ENCODE measurements at places on chromosomes 11 and 22.

- DNase-seq: peak; percentile 93
- H3K36me3 ChIP-seq: peaks cover 3% of the 10 kb centered on the region
- peak overlapping the region; percentile 87 for H3K4me3 ChIP-seq
- peak overlapping the region; percentile 99 for H3K27ac ChIP-seq
- no peaks in the 10 kb centered on the region for H3K27me3 ChIP-seq
- H3K4me1 ChIP-seq: peaks cover 60% of the 10 kb centered on the region
These were observed 94.1 kb downstream of the SWAP70 start for GRCh38 chr11:9757809-9758636.

DNA sequence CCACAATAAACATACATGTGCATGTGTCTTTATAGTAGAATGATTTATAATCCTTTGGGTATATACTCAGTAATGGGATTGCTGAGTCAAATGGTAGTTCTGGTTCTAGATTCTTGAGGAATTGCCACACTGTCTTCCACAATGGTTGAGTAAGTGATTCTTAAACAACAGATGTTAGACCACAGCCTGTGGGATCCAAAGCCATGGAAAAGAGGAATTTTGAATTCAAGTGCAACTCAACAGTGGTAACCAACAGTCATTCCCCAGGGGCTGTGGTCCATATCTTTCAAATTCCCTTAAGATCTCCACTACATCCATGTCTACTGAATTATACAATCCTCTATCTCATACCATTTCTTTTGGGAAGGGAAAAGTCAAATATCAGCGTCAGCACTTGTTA, 321.5 kb downstream of the LARGE1 start:
- H3K4me3 ChIP-seq: no peak overlapping the region
- peaks cover 17% of the 10 kb centered on the region for H3K36me3 ChIP-seq
- DNase-seq: no peak
- H3K4me1 ChIP-seq: no peaks in the 10 kb centered on the region
- peaks cover 2% of the 10 kb centered on the region for H3K27me3 ChIP-seq

- no peak for DNase-seq
- no peaks in the 10 kb centered on the region for H3K4me1 ChIP-seq
- peaks cover 9% of the 10 kb centered on the region for H3K27me3 ChIP-seq
- H3K4me3 ChIP-seq: no peak overlapping the region
- no peaks in the 10 kb centered on the region for H3K36me3 ChIP-seq
These were observed 114.2 kb upstream of the NAV2 start for GRCh38 chr11:19598456-19598855.

GRCh38 chr22:49853981-49854831, 562 bp downstream of the ZBED4 start:
- DNase-seq: no peak
- H3K27ac ChIP-seq: peak overlapping the region; percentile 85
- H3K27me3 ChIP-seq: peaks cover 12% of the 10 kb centered on the region
- H3K4me1 ChIP-seq: peaks cover 22% of the 10 kb centered on the region
- peaks cover 3% of the 10 kb centered on the region for H3K36me3 ChIP-seq
- peak overlapping the region; percentile 97 for H3K4me3 ChIP-seq

DNA sequence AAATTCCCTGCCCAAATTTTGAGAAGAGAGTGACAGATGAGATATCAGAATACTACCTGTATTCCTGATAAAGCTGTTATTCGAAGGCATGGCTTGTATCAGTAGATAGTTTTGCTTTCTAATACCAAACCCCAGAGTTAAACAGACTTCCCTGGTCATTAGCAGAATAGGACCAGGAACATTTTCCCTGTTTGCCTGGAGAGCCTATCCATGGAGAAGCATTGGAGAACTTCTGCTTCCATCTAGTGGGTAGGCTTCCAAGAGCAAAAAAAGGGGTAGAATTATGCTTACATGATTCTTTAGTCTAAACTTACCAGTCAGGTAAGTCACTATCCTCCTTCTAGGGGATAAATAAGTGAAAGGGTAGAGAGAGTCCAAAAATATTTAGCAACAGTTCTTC, 14.2 kb downstream of the PDE3B start:
- H3K4me3 ChIP-seq: no peak overlapping the region
- peaks cover 6% of the 10 kb centered on the region for H3K36me3 ChIP-seq
- DNase-seq: no peak
- H3K4me1 ChIP-seq: no peaks in the 10 kb centered on the region
- no peak overlapping the region for H3K27ac ChIP-seq

DNA sequence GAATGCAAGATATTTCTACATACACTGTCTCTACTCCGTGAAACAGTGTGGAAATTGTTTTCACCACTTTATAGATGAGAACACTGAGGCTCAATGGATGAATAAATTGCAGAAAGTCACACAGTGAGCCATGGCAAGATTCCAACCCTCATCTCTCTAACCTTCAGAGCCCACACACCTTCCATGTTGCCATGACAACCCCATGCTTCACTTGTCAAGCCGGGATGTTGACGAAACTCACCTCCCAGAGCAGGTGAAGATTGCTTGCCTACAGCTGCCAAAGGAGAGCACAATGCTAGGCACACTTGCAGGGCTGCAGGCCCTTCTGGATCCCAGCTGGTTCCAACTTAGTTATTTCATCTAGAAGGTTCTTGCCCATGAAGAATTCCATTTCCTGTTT, 71.4 kb upstream of the SEZ6L start:
- no peak for DNase-seq
- no peak overlapping the region for H3K27ac ChIP-seq
- H3K36me3 ChIP-seq: no peaks in the 10 kb centered on the region
- no peak overlapping the region for H3K4me3 ChIP-seq
- peaks cover 6% of the 10 kb centered on the region for H3K27me3 ChIP-seq
- no peaks in the 10 kb centered on the region for H3K4me1 ChIP-seq

GRCh38 chr11:119125821-119126220, 4.4 kb downstream of the HINFP start:
- H3K4me1 ChIP-seq: peaks cover 18% of the 10 kb centered on the region
- H3K4me3 ChIP-seq: no peak overlapping the region
- H3K36me3 ChIP-seq: peaks cover 4% of the 10 kb centered on the region
- H3K27me3 ChIP-seq: no peaks in the 10 kb centered on the region

GRCh38 chr11:104968355-104968855, at the start of gene CASP4:
CASP4 (minus strand) TSS chr11:104968574; CDS start chr11:104968525, 49 bp downstream.
- peak; percentile 13 for DNase-seq
- H3K27ac ChIP-seq: peak within 1 kb of the TSS; percentile 99
- peaks cover 17% of the 10 kb centered on the region for H3K36me3 ChIP-seq

GRCh38 chr11:63639199-63639832, 25.1 kb upstream of the PLAAT3 start:
- peaks cover 3% of the 10 kb centered on the region for H3K4me1 ChIP-seq
- peaks cover 10% of the 10 kb centered on the region for H3K36me3 ChIP-seq
- no peaks in the 10 kb centered on the region for H3K27me3 ChIP-seq
- H3K4me3 ChIP-seq: no peak overlapping the region
- DNase-seq: no peak
- peak overlapping the region; percentile 18 for H3K27ac ChIP-seq

DNA sequence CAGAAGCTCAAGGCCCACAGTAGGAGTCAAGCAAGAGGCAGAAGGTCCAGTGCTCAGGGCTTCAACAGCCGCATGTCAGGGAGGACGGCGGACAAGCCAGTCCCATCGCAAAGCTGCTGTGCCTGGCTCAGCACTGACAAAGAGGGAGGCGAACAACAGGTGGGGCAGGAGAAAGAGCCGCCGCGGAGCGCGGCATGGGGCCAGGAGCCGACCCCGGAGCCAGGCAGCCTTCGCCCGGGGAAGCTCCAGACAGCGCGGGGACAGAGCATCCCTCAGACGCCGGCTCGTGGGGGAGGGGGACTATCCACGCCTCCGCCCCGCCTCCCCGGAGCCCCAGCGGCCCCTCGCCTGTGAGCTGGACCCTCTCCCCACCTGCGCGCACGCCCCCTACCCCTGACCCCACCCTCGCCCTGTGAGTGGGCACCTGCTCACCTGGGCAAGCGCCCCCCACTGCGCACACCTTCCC, 369 bp downstream of the DHCR7 start:
- peaks cover 22% of the 10 kb centered on the region for H3K4me1 ChIP-seq
- peak overlapping the region; percentile 85 for H3K4me3 ChIP-seq
- H3K27me3 ChIP-seq: no peaks in the 10 kb centered on the region
- H3K27ac ChIP-seq: peak overlapping the region; percentile 72

GRCh38 chr11:65778431-65778900, 2.3 kb downstream of the AP5B1 start:
- no peak overlapping the region for H3K27ac ChIP-seq
- H3K4me3 ChIP-seq: no peak overlapping the region
- H3K27me3 ChIP-seq: no peaks in the 10 kb centered on the region

- H3K36me3 ChIP-seq: no peaks in the 10 kb centered on the region
- peaks cover 8% of the 10 kb centered on the region for H3K27me3 ChIP-seq
- DNase-seq: no peak
- H3K4me3 ChIP-seq: no peak overlapping the region
These were observed 802.4 kb downstream of the TBC1D22A start for GRCh38 chr22:47564651-47565434.

- no peak for DNase-seq
- peaks cover 3% of the 10 kb centered on the region for H3K36me3 ChIP-seq
- no peak overlapping the region for H3K27ac ChIP-seq
- peaks cover 16% of the 10 kb centered on the region for H3K4me1 ChIP-seq
- no peaks in the 10 kb centered on the region for H3K27me3 ChIP-seq
These were observed 13.5 kb upstream of the MIEF1 start for GRCh38 chr22:39488563-39489083.

DNA sequence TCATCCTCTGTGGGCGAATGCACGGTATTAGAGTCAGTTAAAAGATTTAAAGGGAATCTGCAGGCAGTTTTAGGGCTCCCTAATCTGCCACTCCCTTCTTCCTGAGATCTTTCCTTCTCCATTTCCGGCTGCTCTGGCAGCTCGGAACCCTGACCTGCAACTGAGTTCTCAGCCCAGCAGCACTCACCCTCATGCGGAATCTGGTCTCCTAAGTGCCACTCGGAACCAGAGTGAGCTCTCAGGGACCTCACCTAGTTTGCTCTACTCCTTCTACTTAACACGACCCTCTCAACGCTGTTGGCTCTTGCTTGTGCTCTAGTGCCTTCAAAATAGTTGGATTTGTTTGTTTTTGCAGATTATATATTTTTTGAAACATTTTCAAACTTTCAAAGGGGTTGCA, 19.3 kb upstream of the IL10RA start:
- H3K36me3 ChIP-seq: no peaks in the 10 kb centered on the region
- H3K27ac ChIP-seq: no peak overlapping the region
- no peaks in the 10 kb centered on the region for H3K27me3 ChIP-seq
- DNase-seq: no peak
- H3K4me3 ChIP-seq: no peak overlapping the region

- no peak overlapping the region for H3K27ac ChIP-seq
- H3K4me3 ChIP-seq: no peak overlapping the region
- no peaks in the 10 kb centered on the region for H3K4me1 ChIP-seq
These were observed 47.5 kb downstream of the PAMR1 start for GRCh38 chr11:35477901-35478300.

DNA sequence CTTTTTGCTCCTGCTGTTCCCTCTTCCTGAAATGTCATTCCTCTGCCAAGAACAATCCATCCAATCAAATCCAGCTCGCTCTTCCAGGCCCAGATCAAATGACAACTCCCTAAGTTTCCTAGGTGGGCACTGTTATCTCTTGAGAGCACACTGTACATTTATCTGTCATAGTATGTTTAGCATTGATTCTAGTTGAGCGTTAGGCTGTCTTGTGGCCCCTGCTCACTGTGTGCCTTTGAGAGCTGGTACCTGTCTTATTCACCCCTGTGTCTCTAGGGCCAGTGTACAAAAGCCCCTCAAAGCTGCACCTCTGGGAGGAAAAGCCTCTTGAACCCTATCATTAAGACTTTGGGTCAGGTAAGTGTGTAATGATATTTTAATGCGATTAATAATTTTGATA, 7.1 kb upstream of the LMO2 start:
- H3K4me3 ChIP-seq: no peak overlapping the region
- no peaks in the 10 kb centered on the region for H3K27me3 ChIP-seq
- H3K36me3 ChIP-seq: no peaks in the 10 kb centered on the region
- DNase-seq: no peak
- peaks cover 29% of the 10 kb centered on the region for H3K4me1 ChIP-seq

- peaks cover 15% of the 10 kb centered on the region for H3K27me3 ChIP-seq
- H3K27ac ChIP-seq: no peak overlapping the region
- peaks cover 8% of the 10 kb centered on the region for H3K36me3 ChIP-seq
- DNase-seq: no peak
- no peak overlapping the region for H3K4me3 ChIP-seq
These were observed 27.4 kb upstream of the LINC01488 start for GRCh38 chr11:69454018-69454417.

GRCh38 chr11:70488171-70488703, 89.9 kb downstream of the CTTN start:
- no peaks in the 10 kb centered on the region for H3K36me3 ChIP-seq
- peaks cover 2% of the 10 kb centered on the region for H3K27me3 ChIP-seq
- no peak overlapping the region for H3K4me3 ChIP-seq
- no peak for DNase-seq

DNA sequence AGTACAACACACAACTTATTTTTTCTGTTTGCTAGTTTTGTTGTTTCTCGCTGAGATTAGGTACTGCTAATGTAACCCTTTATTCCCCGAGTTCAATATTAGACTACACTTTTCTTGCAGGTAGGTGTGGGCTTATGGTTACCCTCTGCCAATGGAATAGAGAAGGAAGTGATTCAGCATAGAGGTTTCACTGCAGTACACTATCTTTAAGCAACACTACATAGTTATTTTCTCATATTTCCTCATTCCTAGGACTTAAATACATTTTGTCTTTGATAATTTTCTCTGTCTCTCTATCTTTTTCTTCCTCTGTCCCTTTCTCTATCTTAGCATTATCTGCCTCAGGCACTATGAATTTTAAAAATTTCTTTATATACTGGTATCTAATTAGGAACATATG, 791.0 kb downstream of the FAM181B start:
- H3K27me3 ChIP-seq: peaks cover 1% of the 10 kb centered on the region
- DNase-seq: no peak
- H3K4me1 ChIP-seq: no peaks in the 10 kb centered on the region
- H3K27ac ChIP-seq: no peak overlapping the region
- no peaks in the 10 kb centered on the region for H3K36me3 ChIP-seq

- no peak for DNase-seq
- peaks cover 10% of the 10 kb centered on the region for H3K4me1 ChIP-seq
- no peak overlapping the region for H3K4me3 ChIP-seq
- no peaks in the 10 kb centered on the region for H3K36me3 ChIP-seq
- no peak overlapping the region for H3K27ac ChIP-seq
- H3K27me3 ChIP-seq: peaks cover 9% of the 10 kb centered on the region
These were observed 114.1 kb downstream of the MICAL2 start for GRCh38 chr11:12224537-12224893.

- no peak for DNase-seq
- no peak overlapping the region for H3K27ac ChIP-seq
- peaks cover 17% of the 10 kb centered on the region for H3K27me3 ChIP-seq
- H3K36me3 ChIP-seq: no peaks in the 10 kb centered on the region
- H3K4me1 ChIP-seq: peaks cover 4% of the 10 kb centered on the region
- H3K4me3 ChIP-seq: no peak overlapping the region
These were observed 11.7 kb downstream of the RASD2 start for GRCh38 chr22:35552196-35552842.
